ENCODE measurements at places on chromosomes 3 and 15.

DNA sequence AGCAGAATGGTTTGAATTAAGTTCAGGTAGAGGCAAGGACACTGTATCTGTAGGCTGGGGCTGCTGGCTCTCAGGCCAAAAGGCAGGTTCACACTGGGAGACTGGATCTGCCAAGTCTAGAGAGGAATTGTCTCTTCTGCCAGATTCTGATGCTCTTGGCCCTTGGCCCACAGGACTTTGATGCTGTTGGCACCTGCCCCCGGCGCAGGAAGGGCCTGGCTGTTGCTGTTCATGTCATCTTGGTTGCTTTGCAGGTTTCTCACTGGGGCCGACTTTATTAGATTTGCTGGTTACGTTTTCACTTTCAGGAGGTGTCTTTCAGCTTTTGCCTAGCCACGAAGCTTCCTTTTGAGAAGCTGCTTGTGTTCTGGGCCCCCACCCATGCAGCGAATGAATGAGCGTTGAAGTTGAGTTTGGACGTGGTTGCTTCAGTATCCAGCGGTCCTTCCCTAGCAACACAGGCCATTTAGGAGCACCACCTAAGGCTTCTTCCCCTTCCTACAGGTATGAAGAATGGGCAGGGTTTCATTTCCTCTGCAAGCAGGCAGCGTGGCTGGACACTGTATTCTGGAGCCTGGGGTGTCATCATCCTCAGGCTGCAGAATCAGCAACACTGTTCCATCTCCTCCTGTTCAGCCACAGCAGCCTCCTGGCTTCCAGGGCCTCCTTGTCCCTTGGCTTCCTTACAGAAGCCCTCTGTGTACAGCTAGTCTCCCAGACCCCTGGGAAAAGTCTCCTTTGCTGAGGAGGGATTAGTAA lies 65.6 kb upstream of the PRR23C start:
- no peak for DNase-seq

DNA sequence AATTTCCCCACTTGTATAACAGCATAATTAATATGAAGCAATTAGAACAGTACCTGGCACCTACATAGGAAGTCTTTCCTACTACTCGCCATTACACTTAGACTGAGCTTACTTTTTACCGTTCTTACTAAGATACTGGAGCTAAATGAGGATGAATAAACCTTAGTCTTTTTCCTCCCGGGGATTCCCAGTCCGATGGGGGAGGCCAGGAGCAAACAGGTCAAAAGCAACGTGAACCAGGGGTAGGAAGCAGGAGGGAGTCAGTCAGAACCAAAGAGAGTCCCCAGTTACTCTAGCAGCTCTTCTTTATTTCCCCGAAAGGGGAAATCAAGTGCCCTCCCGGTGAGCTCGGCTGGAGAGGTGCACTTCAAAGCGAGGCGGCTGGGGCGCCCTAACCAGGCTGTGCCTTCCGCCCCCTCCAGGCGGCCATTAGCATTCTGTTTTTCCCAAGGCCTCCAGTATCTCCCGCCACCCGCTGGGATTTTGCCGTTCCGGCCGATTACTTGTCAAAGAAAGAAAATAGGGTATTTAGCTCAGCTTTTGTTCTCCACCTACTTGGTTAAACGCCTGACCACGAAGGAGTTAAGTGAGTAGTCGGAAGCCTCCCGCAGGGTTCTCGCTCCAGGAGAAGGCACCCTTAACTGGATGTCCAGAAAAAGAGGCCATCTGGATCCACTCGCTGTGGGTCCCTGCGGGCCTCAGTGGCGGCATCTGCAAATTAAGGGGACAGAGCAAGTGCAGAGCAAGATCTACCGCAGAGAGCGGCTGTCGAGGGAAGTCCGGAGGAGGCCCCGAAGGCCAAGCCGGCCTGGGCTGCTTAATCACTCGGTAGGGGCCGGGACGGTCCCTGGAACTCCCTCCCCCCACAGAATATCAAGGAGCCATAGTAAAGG lies 6.3 kb upstream of the EOMES start:
- peak; percentile 83 for DNase-seq

- DNase-seq: no peak
Observed at GRCh38 chr3:38146504-38146903, 8.0 kb downstream of the MYD88 start.

- DNase-seq: no peak
Observed at GRCh38 chr3:50371133-50371685, 11.9 kb upstream of the TMEM115 start.

All from NCI-H345 (cell line).